ENCODE measurements at places on chromosomes 4 and X. TPM values are rescaled to one million over a fixed set of nuclear protein-coding genes. Genes with fewer than 3 reads are reported as not detected.

TCEANC gene
- 2.0 TPM for total RNA-seq

TMEM144 gene
- 8.1 TPM for total RNA-seq

AFF2 gene
- total RNA-seq = 0.24 TPM

C4orf50 gene
- 0.04 TPM for total RNA-seq

NDUFB11 gene
- 67.4 TPM for total RNA-seq

BTC gene
- 1.4 TPM for total RNA-seq

All from esophagus mucosa (tissue), 1 donor.